ENCODE measurements at places on chromosomes 11 and 22. TPM values are rescaled to one million over a fixed set of nuclear protein-coding genes. Genes with fewer than 3 reads are reported as not detected.

The BCL2L13 gene
- 53.9 TPM for total RNA-seq

- DNase-seq = peak; percentile 93
These were observed 13.4 kb downstream of the TNKS1BP1 start for GRCh38 chr11:57311109-57311936.

DNA sequence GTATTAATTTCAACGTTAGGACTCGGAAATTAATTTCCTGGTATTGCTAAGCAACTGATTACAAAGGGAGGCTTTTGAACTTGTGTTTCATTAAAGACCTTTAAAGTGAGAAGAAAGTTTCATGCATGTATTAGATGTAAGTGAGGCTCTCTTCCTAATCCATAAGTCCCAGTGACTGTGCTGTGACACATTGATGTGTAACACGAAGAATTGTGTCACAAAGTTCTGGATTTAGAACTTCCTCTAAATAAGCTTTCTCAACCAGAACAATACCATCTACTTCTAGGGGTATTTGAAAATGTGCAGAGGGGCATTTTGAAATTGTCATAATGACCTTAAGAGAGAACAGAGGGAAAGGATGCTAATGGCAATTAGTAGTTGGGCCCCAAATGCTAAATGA, 14.4 kb downstream of the DCUN1D5 start:
- DNase-seq = no peak

GRCh38 chr11:7436657-7437056, 48.6 kb upstream of the OLFML1 start:
- peak; percentile 18 for DNase-seq

- peak; percentile 10 for DNase-seq
These were observed 831 bp upstream of the TMEM135 start for GRCh38 chr11:87036756-87037449.

DNA sequence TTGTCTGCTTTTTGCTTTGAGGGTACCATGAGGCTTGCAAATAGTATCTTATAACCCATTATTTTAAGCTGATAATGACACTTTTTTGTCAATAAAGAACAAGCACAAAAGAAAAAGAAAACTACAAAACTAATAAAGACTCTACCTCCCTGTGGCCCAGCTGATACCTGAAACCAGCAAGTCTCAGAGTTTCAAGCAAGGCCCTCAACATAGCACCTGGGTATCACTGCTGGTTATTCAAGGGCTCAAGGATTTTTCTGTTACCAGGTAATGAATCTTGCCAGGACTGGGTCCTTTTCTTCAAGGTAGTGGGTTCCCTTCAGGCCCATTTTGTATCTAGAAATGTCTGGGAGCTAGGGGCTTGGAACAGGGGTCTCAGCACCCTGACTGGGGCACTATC, 281.6 kb upstream of the C11orf87 start:
- DNase-seq = no peak

DNA sequence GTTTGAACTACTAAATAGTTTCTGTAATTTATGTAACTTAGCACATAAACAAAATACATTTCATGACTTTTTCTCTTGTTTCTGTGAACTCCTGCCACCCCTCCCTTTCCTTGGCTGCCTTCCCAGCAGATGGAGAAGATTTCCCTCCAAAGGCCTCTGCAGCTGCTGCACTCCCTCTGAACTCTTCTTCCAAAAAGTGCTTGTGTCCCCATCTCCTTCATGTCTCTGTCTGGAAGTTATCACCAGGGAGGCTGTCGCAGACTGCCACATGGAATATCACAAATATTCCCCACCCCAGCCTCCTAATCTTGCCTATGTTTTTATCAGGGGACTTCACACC, 1068.3 kb downstream of the OPCML start:
- no peak for DNase-seq

DNA sequence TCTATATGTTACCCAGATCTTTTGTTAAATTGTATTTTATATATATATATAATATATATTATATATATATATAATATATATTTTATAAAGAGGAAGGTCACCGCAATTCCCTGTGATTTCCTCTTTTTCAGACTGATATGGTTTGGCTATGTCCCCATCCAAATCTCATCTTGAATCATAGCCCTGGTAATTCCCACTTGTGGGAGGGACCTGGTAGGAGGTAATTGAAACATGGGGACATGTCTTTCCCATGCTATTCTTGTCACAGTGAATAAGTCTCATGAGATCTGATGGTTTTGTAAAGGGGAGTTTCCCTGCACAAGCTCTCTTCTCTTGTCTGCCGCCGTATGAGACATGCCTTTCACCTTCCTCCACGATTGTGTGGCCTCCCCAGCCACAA, 157.6 kb downstream of the RAB38 start:
- no peak for DNase-seq

GRCh38 chr11:115741376-115742107, 237.3 kb upstream of the CADM1 start:
- DNase-seq = no peak

The GDPD4 gene
- not detected for total RNA-seq

GRCh38 chr11:134993691-134994243, 581.7 kb upstream of the B3GAT1 start:
- DNase-seq = no peak

The SLC36A4 gene
- 8.2 TPM for total RNA-seq

GRCh38 chr11:12330485-12331231, 46.7 kb upstream of the PARVA start:
- DNase-seq = no peak

DNA sequence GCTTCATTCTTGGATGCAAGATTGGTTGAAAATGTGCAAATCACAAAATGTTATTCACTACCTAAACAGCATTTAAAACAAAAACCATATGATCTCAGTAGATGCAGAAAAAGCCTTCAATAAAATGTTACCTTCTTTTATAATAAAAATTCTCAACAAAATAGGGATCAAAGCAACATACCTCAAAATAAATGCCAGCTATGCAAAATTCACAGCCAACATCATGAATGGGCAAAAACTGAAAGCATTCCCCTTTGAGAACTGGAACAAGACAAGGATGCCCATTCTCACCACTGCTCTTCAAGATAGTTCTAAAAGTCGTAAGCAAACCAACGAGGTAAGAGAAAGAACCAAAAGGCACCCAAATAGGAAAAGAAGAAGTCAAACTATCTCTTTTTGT, 2.0 kb downstream of the OR5AK2 start:
- DNase-seq = no peak

GRCh38 chr11:30560206-30561106, 25.7 kb downstream of the MPPED2 start:
- no peak for DNase-seq

DNA sequence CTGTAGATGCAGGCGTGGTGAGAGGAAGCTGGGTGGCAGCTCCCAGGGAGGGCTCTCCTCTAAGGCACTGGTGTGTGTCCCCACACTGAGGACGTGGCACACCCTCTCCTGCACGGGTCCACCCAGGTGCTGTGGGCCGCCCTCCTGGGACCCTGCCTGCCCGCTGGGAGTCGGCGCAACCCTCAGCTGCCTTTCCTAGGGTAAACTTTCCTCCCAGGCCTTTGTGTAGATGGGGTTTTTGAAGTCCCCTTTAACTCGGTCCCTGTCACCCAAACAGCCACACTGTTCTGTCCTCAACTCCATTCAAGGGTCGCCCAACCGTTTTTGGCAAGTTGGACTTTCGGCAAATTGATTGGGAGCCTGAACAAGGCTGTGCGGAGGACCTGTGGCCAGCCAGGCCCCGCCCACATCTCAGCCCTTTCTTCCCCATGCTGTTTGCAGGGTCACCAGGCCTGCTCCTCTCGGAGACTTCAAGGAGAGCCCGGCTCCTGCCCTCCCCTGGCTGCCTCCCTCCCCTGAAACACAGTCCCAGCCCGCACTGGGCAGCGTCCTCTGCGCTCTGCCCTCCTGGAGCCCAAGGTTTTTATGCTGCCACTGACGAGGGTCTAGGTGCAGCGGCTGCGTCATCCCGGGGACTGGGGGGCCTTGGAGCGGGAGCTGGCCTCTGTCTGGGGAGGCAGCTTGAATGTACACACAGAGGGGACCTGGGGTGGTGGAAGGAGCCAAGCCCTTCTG, 1126.2 kb downstream of the BRD1 start:
- DNase-seq = no peak

DNA sequence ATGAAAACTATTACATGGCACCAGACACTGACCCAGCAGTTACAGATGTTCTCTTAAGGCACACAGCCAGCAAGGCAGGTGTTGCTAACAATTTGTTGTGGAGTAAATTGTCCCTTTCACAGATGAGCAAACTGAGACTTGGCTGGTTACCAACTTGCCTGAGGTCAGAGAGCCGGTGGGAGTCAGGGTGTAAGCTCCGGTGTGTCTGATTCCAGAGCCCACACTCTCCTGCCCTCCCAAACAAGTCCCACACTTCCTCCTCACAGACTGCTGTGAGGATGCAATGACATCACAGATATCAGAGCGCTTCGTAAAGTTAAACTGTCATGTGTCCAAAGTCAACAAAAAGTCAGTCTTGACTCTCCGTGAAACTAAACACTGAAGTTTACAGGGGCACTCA, 12.5 kb downstream of the GDPD5 start:
- DNase-seq = no peak

The ZNF280B gene
- 1.3 TPM for total RNA-seq

DNA sequence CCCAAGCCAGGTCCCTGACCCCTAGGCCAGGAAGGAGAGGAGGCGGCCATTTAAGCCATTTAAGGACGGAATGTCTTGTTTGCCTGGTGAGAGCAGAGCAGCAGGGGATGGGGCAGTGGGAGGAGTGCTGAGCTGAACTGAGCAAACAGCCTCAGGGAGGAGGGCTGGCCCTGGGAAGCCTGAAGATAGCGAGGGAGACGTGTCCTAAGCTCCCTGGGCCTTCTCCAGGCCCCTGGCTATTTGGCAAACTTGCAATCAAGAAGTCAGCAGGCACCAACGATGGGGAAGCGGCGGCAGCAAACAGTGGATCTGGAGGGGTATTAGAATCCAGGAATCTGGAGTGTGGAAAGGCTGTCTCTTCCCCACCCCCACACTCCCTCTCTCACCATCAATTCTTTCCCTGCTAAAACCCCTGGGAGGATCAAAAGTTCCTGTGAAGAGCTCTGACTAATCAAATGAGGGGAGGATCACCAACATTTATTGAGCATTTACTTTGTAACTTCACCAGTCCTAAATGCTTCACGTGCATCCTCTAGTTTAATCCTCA, 8.8 kb downstream of the BCL9L start:
- DNase-seq = peak; percentile 48

The GVQW3 gene
- 3.0 TPM for total RNA-seq

- no peak for DNase-seq
These were observed 26.0 kb downstream of the BCL2L13 start for GRCh38 chr22:17664414-17665055.

DNA sequence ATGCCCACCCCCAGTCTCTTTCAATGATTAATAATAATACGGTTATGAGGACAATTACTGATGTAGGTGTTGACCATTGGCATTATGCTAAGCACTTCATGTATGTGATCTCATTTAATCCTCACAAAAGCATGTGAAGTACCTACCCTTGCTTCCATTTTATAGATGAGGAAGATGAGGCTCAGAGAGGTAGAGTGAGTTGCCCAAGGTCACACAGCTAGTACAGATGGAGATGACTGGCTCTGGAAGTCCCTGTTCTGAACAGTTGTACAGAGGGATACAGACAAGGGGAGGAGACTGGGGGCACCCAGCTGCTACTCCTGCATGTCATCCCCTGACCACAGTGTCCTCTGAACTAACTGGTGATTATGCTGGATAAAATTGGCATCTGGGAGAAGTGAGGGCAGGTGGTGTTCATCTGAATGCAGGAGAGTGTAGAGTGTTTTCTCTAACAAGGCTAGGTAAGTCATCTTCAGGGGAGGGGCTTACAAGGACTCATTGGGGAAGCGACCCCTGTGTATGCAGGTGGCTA, 43.2 kb downstream of the KIAA1671 start:
- no peak for DNase-seq

DNA sequence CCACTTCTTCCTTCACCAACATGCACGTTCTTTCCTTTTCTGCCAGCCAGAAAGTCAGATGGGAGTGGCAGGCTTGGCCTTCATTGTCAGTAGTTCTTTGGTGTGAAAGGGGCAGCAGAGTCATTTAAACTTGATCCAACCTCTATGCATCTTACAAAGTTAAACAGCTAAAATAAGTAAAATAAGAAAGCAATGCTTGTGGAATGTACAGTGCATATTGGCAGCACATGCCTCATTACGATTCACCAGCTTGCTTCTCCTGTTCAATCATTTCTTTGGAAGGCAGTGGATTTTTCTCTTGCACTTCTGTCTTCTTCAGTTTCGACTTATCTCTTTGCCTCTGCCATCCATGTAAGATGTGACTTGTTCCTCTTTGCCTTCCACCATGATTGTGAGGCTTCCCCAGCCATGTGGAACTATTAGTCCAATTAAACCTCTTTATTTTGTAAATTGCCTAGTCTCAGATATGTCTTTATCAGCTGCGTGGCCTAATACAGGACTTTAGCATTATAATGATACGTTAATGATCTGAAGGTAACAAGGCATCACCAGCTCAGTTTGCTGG, 14.8 kb downstream of the LGALS12 start:
- DNase-seq = no peak

- no peak for DNase-seq
These were observed at the start of gene TPBGL for GRCh38 chr11:75240311-75241035. Gene TPBGL, plus strand, starts transcription at chr11:75240774. Its CDS starts 276 bp downstream, at chr11:75241050.

- no peak for DNase-seq
These were observed 620 bp downstream of the EFEMP2 start for GRCh38 chr11:65871811-65872548.

GRCh38 chr11:110565357-110566336, 135.9 kb downstream of the FDX1 start:
- no peak for DNase-seq

The TMPRSS13 gene
- total RNA-seq = 0.63 TPM

DNA sequence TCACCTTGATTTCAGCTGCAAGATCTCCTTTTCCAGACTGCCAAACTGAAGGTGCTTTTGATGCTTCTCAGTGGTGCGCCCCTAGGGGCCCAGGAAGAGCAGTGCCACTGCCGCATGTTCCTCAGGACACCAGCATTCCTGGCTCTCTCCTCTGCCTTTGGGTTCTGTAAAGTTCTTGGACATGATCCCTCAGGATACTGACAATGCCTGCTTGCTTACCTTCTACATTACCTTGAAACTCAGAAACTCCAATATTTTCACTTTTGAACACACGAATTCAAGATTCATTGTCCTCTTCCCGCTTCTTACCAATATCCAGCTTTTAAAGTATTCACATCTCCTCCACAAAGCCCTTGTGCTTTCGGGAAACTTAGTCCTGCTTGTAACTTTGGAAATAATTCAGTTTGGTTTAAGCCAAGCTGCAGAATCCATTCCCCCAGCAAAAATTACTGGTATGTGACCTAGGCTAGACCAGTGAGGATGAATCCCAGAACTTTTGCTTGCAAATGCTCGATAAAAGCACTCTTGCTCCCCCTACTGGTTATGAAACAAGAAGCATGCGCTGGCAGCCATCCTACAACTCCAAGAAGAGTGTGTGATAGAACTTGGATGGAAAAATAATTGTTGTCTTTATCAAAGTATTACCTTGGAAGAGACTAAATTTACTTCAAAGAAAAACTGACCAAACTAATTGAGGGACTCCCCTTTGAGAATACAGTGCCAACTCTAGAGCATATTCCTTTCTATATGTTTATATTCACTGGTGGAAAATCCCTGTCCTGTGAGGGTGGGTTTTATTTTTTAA, 16.5 kb upstream of the OR5B21 start:
- DNase-seq = peak; percentile 67

DNA sequence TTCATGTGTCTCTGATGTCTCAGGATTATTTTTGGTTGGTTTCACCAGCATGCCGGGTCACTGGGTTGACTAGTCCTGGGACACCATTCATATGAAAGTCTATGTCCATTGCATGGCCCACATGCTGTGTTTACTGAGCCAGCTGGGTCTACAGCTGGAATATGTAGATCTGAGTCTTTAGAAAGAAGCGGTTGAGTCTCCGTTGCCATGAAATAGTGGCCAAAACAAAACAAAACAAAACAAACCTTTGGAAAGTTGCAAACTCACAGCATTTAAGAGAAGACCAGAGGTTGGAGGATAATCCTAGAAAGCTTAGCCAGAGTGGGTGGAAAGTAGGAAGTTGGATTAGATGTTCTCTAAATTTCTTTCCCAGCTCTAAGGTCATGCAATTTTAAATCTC, 191.8 kb upstream of the NTM start:
- DNase-seq = no peak
